Activated T-helper 9 cell treated with anti-CD3 and anti-CD28 coated beads, Interleukin-2, amount 50 U/mL, for 16 hours (primary cell): ENCODE measurements at places on chromosomes 2 and 18.

DNA sequence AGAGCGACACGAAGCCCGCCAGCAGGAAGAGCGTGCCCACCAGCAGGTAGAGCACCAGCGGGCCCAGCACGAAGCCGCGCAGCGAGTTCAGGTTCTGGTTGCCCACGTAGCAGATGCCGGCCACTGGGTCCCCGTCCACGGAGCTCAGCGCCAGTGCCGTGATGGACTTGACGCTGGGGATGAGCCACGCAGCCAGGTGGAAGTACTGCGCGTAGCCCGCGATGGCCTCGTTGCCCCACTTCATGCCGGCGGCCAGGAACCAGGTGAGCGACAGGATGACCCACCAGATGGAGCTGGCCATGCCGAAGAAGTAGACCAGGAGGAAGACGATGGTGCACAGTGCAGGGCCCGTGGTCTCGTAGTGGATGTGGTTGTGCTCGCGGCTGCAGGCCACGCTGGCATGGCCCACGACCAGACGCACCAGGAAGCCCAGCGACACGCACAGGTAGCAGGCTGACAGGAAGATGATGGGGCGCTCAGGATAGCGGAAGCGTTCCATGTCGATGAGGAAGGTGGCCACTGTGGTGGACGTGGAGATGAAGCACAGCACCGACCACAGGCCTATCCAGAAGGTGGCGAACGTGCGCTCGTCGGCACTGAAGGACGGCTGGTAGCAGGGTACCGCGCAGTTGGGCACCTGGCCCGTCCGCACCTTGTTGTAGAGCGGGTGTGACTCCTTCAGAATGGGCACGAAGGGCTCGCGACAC lies 2.1 kb downstream of the FZD5 start:
- DNase-seq: no peak

GRCh38 chr2:223700221-223700620 lies 98.1 kb upstream of the SCG2 start:
- no peak for DNase-seq

- DNase-seq: no peak
These were observed 29.6 kb upstream of the DSC1 start for GRCh38 chr18:31192086-31192776.

DNA sequence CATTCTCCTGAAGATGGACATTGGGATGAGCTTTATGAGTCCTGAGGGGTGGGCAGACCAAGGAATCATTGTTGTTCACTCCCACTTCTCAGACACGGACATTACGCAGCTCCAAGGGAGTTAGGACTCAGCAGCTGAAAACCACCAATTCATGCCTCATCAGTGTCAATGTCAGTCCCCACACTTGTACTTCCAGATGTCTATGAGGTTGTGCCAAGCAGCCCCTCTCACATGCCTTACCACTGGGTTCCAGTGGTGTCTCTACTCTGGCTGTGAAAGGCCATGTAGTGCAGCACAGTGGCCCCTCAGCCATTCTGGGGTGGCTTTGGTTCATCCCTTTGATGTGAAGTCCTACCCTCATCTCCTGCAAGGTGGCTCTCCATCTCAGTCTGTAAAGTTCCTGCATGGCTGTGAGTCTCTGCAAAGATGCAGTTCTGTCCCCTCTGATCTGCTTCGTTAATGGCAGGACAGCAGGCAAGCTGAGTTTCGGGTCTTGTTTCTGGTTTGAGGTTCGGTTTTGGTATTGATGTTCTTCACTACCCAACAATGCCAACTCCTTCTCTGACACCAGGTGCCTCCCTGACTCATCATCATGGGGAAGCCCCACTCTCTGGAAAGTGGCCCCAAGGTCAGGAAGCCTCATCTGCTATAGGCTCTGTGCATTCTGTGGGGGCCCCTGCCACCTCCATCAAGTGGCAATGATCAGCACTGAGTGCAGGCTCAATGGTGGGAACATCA lies 14.0 kb upstream of the COL6A3 start:
- DNase-seq: peak; percentile 66

DNA sequence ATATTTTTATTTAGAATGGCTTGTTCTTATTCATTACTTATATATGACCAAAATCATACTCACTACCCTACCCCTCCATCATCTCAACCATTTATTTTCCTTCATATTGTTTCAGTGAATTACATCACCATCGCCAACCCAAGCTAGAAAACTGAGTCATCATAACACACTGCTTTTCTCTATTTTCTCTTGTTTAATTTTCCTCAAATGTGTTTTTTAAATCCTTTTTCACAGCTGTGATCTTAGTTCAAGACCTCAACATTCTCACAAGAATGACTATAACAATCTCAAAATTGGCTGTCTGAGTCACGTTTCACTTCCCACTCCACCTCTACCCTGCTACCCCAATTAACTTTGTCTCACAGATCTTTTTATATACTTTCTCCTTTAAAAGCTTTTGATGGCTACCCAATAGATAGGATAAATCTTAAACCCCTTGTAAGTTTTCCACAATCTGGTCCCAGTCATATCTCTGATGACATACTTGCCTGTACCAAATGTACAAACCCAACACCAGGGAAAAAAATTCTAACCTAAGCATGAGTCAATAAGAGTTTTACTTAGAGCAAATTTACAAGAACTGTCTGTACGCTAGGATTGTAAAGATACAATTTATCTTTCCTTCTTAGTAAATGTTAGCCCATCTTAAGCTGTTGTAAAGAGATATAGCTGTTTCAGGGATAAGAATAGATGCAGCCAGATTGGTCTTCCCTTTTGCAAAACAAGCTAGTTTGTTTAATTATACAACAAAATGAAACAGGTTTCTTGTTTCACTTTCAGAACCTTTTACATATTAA lies 635.1 kb upstream of the SLC39A10 start:
- no peak for DNase-seq

GRCh38 chr2:61763605-61764034 lies 90.2 kb downstream of the FAM161A start:
- DNase-seq: peak; percentile 21

DNA sequence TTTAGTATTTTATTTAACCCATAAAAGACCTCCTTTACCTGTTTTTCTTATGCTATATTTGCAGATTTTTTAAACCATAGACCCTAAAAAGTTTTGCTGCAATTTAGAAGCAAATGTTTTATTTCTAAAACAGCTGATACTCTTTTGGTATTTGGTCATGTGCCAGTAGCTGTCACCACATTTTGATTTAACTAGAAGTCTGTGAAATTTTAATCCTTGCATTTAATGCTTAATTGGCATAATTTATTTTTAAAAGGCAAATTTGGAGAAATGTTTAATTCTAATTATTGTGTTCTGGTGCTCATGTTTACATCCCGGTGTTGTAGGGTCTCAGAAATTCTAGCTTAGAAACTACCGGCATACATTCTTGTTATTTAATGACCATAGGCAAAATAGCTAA lies 111.8 kb downstream of the TTC27 start:
- no peak for DNase-seq
